ENCODE measurements at places on chromosomes 1 and 21.

- DNase-seq = no peak
These were observed 562 bp downstream of the DYNLT5 start for GRCh38 chr1:66752671-66753371.

DNA sequence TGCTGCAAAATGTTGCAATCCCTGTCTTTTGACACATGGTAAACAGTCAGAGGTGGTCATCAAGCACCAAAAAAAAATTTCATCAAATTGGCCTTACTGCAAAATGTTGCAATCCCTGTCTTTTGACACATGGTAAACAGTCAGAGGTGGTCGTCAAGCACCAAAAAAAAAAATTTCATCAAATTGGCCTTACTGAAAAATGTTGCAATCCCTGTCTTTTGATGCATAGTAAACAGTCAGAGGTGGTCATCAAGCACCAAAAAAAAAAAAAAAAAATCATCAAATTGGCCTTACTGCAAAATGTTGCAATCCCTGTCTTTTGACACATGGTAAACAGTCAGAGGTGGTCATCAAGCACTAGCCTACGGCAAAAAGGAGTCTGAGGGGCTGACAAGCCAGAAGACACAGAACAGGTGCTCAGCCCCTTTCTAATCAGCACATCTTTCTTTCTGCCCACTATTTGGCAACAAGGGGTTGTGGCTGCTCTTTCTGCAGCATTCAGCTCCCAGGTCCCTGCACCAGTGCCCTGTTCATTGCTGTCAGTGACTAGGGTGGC is 223.8 kb downstream of the KCNH1 start:
- no peak for DNase-seq

DNA sequence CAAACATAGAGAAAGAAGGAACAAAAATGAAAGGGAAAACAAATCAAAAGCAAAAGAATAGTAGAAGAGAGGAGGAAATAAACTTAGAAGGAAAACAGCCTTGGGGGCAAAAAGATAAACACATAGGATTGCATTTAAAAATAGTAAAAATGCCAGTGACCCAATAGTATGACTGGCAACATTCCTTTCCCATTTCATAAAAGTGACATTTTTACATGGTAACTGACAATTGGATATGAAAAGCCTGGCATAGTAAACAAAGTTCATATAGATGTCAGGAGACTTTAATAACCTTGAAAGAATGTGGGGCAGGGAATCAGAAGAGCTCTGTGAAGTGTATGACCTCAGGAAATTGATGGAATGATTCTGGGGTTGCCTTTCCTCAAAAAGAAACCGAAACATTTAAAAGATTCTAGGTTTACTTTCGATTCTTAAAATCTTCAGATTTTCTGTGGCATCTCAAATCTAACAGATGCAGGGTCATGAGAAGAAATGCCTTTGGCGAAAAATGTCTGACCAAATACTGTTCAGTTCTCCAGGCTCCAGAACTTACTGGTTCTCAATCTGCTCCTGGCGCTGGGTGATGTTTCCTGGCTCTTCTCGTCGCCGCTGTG is 33.7 kb downstream of the SPTA1 start:
- DNase-seq = no peak

DNA sequence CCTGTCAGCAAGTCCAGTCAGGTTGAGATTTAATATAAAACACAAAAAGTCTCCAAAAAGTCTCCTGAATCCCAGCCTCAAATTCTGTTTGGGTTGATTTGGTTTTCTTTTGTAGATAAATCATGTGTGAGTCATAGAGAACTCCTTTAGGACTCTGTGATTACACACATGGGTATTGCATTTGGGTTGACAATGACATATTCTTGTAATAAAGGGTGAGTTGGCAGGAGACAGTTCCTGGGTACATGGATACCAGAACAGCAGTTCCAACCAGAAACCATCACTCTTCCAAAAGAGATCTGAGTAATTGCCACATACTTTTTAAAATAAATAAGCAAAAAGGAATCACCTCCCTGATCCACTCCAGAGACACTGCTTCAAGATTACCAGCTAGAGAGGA is 8.9 kb downstream of the CR2 start:
- DNase-seq = no peak

DNA sequence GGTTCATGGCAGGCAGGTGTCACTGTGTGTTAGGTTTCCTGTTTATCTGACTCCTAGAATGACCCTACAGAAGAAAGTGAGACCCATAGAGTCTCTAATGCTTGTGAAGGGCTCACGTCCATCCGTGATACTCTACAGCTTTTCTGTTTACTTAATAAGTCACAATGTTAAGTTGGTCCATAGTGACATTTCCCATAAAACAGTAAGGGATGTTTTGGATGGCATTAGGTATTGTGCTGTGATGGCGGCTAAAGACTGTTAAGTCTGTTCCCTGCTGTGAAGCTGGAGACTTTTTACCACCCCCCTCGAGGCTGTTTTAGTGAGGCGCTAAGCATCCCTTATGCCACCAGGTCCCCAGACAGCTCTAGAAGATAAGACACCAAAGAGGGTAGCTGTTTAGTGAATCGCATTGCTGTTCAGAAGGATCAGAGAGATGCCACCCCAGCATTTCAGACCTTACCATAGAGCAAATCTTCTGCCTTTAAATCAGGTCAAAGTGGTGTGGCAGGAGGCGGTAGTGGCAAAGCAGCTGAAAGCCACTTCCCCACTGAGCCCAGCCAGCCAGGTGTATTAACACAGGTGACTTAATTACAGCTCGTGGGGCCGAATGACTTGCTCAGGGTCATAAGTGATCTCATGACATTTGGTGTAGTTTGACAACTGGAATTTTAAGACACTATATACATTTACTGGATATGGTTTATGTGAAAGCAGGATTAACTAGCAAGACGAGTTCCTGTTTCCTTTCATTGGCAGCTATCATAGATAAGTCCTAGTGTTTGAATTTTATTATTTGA is 25.0 kb downstream of the SLC37A1 start:
- no peak for DNase-seq

- DNase-seq = no peak
These were observed 352.5 kb downstream of the ADGRL2 start for GRCh38 chr1:82153272-82153629.

DNA sequence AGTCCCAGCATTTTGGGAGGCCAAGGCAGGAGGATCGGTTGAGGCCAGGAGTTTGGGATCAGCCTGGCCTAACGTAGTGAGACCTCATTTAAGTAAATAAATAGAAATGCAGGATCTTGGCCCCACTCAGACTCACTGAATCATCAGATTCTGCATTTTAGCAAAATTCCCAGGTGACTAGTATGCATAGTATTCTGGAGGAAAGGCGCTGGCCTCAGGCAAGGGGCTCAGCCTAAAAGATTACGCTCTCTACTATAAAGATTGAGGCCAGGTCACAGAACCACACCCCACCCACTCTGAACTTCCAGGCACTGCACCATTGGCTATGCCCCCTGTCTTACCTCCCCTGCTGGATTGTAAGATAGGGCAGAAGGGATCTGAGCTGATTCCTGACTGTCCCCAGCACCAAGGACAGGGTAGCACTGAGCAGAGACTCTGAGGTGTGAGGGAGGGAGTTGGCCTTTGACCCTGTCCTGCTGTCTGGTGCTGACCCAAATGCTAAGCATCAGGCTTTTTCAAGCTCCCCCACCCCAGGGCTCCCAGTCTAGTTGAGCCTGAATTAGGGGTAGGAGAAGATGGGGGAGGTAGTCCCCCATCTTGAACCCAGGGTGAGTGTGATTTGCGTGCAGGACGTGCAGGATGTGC is 2.7 kb downstream of the FOXE3 start:
- no peak for DNase-seq

DNA sequence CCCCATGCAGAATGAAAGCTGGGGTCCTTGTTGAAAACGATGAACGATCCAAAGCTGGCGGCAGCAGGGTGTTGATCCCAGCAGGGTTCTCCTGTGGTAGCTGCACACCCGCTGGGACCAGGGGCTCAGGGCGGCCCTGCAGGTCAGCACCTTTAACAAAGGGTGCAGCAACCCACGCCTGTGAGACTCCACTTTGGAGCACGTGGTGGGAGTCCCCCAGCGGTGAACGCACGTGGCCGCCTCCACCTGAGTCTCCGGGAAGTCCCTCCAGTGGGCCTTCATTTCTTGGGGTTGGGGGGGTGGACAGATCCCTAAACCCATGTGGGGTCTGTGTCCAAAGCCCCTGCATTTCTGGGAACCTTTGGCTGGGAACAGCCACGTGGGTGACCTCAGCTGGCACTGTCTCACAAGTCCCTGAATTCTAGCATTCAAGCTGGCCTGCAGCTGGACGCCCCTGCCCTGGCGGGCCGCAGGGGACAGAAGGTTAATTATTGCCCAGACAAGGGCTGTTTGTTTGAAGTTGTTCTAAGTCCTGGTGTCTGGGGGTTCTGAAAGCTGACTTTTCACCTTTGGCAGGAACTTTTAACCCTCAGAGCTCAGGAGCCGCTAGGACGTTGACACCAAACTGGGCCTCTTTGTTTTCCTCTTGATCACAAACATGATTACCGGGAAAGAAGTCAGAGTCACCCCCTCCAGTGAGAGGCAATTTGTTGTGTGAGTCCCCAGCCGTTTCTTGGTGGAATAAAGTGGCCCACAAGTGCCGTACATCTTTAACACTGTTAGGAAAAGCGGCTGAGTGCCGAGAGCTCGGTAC is 64.5 kb downstream of the COL18A1 start:
- DNase-seq = no peak
